Tibial nerve (tissue), 4 donors: ENCODE measurements at places on chromosomes 4 and X. TPM values are rescaled to one million over a fixed set of nuclear protein-coding genes. Genes with fewer than 3 reads are reported as not detected.

DNA sequence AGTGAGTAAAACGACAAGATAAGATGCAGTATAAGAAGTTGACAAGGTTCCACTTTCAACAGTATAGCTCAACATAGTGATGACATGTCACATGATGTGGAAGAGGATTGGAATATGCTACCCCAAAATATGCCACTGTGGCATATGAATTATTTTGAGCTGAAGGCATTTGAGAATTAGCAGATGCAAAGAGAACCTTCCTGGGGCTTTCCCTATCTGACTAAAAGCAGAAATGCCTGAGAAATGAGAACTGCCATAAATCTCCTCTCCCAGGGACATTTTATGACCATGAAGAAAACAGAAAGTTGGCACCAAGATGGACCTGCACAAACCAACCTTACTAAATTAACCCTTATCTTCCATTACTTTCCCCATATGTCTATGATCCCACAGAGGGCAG is 24.8 kb downstream of the CDKN2AIP start:
- H3K4me1 ChIP-seq: no peaks in the 10 kb centered on the region
- no peak overlapping the region for H3K27ac ChIP-seq
- no peak for DNase-seq
- H3K4me3 ChIP-seq: no peak overlapping the region
- no peaks in the 10 kb centered on the region for H3K27me3 ChIP-seq

The TMEM255A gene
- 3.9 TPM for total RNA-seq

- peaks cover 31% of the 10 kb centered on the region for H3K4me1 ChIP-seq
- H3K27ac ChIP-seq: peak overlapping the region; percentile 47
- H3K27me3 ChIP-seq: no peaks in the 10 kb centered on the region
- no peak overlapping the region for H3K4me3 ChIP-seq
- H3K36me3 ChIP-seq: no peaks in the 10 kb centered on the region
Observed at GRCh38 chrX:154040863-154041262, 21.2 kb upstream of the IRAK1 start.

DNA sequence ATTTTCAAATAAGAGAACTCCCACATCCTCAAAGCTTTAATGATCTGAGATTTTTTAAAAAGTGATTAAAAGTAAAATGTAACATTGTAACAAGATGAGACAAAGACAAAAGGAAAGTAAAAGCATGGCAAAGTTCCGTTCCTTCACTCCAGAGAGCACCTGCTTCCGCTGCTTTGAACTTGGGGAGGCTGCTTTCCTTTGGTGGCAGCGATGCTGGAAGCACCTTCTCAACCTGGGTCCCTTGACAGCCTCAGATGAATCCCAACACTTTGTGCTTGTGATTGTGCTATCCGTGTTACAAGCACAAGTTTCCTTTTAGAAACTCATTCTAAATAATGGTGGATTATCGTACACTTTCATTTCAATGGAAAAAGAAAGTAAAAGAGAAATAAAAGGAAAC is 59.7 kb downstream of the HADH start:
- no peak for DNase-seq
- no peaks in the 10 kb centered on the region for H3K36me3 ChIP-seq
- H3K4me3 ChIP-seq: no peak overlapping the region
- no peak overlapping the region for H3K27ac ChIP-seq
- H3K4me1 ChIP-seq: no peaks in the 10 kb centered on the region
- H3K27me3 ChIP-seq: no peaks in the 10 kb centered on the region
